AG04450 (cell line): ENCODE measurements at places on chromosomes 1 and 21.
A peak's percentile ranks its signal among the peaks of the same experiment; 100 is the strongest.

GRCh38 chr1:247639381-247639981 lies 34.1 kb downstream of the OR2G3 start:
- no peak for DNase-seq

DNA sequence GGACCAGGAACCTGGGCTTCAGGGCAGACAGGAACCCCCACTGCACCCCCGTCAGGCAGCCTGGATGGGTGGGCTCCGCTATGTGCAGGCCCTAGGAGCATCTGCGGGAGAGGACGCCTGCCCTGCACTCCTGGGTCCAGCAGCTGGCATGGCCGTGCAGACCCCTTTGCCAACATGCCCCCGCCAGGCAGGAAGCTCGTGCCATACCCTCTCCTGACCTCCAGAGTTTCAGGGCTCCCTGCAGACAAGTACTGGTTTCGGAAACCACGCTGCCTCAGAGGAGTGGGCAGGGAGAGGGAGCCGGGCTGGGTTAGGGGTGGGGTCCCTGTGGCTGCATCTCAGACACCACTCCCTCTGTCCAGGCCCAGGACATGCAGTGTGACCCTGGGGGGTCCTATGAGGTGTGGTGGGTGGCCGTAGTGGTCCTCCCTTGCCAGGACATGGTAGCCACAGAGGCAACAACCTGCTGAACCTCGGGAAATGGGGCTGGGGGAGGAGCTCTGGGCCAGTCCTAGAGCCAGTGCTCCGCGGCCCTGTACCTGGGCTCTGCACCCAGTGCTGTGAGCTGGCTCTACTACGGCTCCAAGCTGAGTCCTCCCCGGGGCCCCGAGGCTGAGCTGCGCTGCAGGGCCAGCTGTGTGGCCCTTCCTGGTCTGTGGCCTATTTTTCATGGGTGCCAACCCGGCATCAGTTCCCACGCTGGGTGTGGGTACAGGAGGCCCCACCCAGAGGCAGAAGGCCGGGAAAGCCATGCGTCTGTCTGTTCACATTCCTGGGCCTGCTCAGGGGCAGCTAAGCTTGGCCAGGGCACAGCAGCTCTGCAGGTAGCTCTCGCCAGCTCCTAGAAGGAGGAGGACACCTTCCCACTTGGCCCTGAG lies 1.4 kb downstream of the PLEKHN1 start:
- no peak for DNase-seq

GRCh38 chr1:227351443-227351842 lies 33.2 kb upstream of the CDC42BPA start:
- no peak for DNase-seq

- DNase-seq, result no peak
These were observed 5.4 kb upstream of the HES5 start for GRCh38 chr1:2535455-2535854.

DNA sequence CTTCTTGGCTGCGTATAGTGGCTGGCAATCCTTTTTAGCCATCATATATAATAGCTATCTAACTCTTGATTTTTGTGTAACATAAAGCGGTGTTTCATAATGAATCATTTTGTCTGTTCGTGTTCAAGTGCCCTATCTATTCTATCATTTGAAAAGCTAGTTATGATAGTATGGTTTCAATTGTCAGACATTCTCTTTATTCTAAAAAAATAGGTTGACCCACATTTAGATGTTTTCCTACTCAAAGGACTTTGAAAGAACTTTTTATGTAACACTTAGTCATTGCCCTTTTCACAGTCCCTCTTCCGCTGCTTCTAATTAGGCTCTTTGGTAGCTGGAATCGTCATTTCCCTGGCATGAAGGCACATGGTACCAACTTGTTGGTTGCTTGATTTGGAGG lies 272.2 kb upstream of the B3GALT2 start:
- DNase-seq, result no peak

- no peak for DNase-seq
These were observed 29.0 kb downstream of the NFIA start for GRCh38 chr1:61111084-61112004.

DNA sequence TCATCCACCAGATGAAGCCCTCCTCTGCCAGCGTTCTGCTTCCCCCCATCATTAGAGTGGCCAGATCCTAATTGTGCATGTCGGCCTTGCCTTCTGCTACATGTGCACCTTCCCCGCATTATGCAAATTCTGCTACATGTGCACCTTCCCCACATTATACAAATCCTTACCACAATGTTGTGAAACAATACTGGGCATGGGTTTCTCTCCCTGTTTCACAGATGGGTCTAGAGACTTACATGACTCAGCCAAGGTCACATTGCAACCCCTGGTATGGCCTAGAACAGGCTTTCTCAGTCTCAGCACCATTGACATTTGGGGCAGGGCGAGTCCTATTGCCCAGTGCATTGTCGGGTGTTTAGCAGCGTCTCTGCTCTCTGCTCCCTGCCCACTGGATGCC lies 1.0 kb upstream of the CELA2A start:
- DNase-seq, result no peak

- DNase-seq, result no peak
These were observed 41.8 kb downstream of the ETS2 start for GRCh38 chr21:38847556-38847955.

DNA sequence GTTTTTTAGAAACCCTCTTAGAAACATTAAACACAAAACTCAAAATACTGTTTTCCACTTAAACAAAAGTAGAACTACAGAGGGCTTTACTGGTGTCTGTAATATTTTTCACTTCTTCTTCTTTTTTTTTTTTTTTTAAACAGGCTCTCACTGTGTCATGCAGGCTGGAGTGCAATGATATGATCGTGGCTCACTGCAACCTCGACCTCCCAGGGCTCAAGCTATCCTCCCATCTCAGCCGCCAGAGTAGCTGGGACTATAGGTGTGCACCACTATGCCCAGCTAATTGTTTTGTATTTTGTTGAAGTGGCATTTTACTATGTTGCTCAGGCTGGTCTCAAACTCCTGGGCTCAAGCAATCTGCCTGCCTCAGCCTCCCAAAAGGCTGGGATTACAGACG lies 194.8 kb downstream of the DAB1 start:
- DNase-seq, result no peak

DNA sequence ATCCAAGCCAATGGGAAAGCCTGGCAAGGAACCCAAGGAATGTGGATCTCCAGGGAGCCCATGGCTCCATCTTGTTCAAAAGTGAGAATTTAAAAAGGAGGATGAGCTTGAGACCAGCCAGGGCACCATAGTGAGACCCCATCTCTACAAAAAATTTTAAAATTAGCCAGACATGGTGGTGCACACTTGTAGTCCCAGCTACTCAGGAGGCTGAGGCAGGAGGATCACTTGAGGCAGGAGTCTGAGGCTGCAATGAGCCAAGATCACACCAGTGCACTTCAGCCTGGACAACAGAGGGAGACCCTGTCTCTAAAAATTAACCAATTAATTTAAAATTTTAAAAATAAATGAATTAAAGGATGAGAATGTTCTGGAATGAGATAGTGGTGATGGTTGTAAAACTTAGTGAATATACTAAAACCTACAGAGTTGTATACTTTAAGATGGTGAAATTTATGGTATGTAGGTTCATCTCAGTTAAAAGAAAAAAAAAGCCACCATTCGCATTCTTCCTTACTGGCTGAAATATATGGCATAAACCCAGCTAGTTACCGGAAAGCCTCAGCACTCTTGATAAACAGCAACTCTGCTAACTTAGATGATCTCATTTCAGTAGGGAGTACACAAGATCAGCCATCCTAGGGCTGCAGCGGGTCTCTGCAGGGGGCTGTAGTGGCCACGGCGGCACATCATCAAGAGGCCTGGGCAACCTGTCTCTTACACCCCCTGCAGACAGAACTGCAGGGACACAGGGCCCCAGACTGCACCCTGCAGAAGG lies 48.3 kb upstream of the H6PD start:
- DNase-seq, result peak; percentile 53

- no peak for DNase-seq
These were observed 15.1 kb downstream of the RNF223 start for GRCh38 chr1:1058921-1059493.

- no peak for DNase-seq
These were observed 90.7 kb upstream of the PKN2 start for GRCh38 chr1:88593358-88593757.
